ENCODE measurements at places on chromosomes 12 and 14.

DNA sequence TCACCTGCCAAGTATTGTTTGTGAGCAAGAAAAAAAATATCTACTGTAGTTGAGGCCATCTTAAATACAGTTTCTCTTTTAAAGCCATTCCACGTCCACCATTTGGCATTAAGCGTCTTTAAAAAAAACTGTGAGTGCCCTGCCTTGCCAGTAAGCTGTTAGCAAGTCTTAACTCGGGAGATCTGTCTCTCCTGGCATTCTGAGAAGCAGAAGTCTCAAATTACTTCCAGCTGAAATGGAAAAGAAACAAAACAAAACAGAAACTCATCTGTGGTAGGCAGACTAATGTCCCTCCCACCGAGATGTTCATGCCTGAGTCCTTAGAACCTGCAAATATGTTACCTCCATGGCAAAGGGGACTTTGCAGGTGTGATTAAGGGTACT lies 126.2 kb downstream of the CRADD start:
- DNase-seq, result no peak

DNA sequence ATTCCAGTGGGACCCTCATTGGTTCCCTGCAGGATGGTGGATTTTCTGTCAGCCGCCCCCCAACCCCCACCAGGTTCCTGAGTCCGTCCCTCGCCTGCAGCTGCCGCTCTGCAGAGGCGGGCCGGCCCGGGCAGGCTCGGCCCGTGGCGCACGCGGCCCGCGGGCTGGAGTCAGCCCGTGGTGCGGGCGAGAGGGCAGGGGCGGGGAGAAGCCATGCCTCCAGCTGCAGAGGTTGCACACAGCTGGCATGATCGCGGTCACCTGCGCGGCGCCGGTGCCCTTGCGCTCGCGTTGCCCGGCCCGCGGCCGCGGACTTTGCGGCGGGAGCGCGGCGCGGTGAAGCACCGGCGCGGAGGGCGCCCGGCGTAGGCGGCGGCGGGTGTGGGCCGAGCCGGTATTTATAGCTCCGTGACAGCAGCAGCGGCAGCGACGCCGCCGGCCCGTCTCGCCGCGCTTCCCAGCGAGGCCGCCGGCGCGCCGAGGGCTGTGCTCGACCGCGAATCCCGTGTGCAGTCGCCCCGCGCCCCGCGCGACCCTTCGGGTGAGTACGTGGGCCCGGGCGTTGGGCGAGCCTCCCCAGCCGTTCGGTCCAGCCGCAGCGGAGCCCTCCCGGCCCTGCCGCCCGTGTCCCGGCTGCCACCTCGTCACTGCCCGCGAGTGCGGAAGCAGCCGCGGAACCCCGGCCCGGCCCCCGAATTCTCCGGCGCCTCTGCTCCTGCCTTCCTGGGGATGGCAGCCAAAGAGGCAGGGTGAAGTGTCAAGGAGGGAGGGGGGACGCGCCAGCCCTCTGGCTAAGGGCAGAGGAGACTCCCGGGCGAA lies at the start of gene TMEM117:
Gene TMEM117 (plus strand): TSS at position 426 of the 819 bp plus-strand sequence.
- no peak for DNase-seq

- no peak for DNase-seq
These were observed 28.3 kb downstream of the TRIM9 start for GRCh38 chr14:51066576-51066975.

DNA sequence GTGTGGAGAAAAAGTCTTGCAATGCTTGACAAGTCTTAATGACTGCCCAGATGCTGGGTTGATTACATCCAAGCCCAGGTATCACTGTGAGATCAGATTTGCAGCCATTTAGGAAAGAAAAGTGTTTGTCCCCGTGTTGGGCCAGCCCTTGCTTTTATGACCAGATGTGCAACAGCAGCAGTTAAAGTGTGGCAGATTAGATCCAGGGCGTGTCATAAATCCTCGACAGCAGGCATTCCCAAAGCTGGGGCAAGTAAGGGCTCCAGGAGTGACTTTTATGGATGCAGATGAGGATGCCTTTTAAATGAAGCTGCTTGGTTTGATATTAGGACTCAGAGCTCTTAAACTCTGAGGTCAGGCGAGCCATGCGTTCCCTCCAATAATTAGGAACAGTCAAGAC lies 1.7 kb downstream of the SMOC1 start:
- DNase-seq, result no peak

DNA sequence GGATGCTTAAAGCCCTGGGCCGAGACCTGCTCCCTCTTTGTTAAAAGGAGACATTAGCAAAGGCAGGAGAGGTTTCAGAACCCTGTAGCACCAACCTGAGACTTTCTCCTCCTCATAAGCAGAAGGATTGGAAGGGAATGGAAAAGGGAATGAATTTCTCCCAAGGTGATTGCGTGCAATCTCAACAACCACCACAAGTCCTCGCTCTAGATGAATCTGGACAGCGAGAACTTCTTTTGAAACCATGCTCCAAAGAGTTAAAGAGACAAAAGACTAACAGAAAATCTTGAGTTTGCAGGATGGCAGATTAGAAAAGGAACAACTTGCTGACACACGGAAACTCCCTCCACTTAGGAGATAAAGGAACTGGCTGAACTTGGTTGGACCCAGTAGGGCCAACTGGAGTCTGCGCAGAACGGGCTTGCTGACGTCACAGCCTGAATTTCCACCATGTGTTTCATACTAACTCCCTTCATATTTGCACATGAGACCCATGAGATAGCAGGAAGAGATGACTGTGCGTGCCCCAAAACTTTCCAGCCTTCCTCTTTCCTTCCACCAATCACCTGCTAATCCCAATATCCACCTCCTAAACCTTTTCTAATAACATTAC lies 137.0 kb downstream of the PTPN11 start:
- DNase-seq, result no peak

DNA sequence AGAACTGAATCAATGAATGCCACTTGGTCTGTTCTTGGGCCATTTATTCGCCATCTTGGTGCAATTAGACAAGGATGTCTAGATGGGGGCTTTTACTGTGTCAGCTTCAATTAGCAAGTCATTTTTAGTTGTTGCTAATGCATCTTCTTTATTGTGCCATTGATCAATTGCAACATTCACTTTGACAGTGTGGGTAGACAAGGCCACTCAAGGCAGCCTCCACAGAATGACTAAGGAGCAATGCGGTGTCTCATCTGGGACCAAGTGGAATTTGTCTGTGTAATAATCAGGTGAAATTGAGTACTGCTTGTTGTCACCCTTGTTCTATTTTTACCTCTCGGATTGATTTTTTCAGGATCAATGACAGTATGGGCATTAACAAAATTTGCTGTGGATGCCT lies 275.9 kb downstream of the CACNA1C start:
- no peak for DNase-seq

- DNase-seq, result no peak
These were observed 172.8 kb upstream of the LMNTD1 start for GRCh38 chr12:25725931-25726330.

Measured in vagina (tissue), 2 donors.